ENCODE measurements at places on chromosomes 3 and 15. TPM values are rescaled to one million over a fixed set of nuclear protein-coding genes. Genes with fewer than 3 reads are reported as not detected.

The TEX55 gene
- total RNA-seq, result not detected

The SLC28A2 gene
- not detected for total RNA-seq

The HCLS1 gene
- total RNA-seq, result 8.7 TPM

The P2RY14 gene
- 2.9 TPM for total RNA-seq

The NBEAL2 gene
- total RNA-seq, result 12.6 TPM

The CPNE9 gene
- 0.16 TPM for total RNA-seq

The CAMKV gene
- total RNA-seq, result not detected

The CLDN16 gene
- total RNA-seq, result not detected

The TNNC1 gene
- total RNA-seq, result 8,962 TPM
